Lung (tissue), 17 donors: ENCODE measurements at places on chromosomes 13 and 19. TPM values are rescaled to one million over a fixed set of nuclear protein-coding genes. Genes with fewer than 3 reads are reported as not detected.

Gene SKA3
- 1.9 TPM for polyA plus RNA-seq

Gene ZNF428
- 95.3 TPM for polyA plus RNA-seq

Gene RGCC
- 275 TPM for polyA plus RNA-seq

Gene APOC1
- polyA plus RNA-seq = 153 TPM
